ENCODE measurements at places on chromosomes 6 and 20. TPM values are rescaled to one million over a fixed set of nuclear protein-coding genes. Genes with fewer than 3 reads are reported as not detected.

The RAET1G gene
- 1.4 TPM for total RNA-seq

The PRL gene
- total RNA-seq: not detected

The GJA1 gene
- total RNA-seq: 50.7 TPM

The ADGRF1 gene
- not detected for total RNA-seq

The TRIM15 gene
- total RNA-seq: not detected

GRCh38 chr6:167689751-167690150 lies 137.0 kb upstream of the AFDN start:
- no peaks in the 10 kb centered on the region for H3K36me3 ChIP-seq
- DNase-seq: no peak
- no peak overlapping the region for H3K27ac ChIP-seq
- H3K4me3 ChIP-seq: no peak overlapping the region
- no peaks in the 10 kb centered on the region for H3K4me1 ChIP-seq

- DNase-seq: no peak
- H3K4me1 ChIP-seq: no peaks in the 10 kb centered on the region
- no peaks in the 10 kb centered on the region for H3K36me3 ChIP-seq
- no peaks in the 10 kb centered on the region for H3K27me3 ChIP-seq
- peak overlapping the region; percentile 22 for H3K27ac ChIP-seq
Measured at GRCh38 chr6:140319209-140319608, 944.8 kb upstream of the CITED2 start.

DNA sequence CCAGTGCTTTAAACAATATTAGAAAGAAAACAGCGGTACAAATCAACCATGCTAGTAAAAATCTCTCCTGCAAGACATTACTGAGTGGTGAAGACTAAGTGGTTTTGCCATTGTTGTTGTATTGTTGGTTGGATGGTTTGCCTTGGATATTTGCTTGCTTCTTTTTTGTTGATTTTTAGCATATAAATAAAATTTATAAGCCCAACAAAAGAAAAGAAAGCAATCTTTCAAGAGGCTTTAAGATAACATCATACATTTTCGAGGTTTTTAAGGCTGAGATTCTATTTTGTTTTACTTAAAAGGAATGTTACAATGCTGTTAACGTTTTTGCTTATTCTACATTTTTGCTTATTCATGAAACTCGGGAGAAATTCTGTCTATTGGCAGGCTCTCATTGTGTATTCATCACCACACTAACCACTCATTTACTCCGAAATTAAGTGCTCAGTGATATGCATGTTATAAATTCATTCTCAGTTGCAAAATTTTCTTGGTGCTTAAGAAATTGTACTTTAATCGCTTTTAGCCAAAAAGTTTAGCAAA lies 139.1 kb downstream of the LAMA2 start:
- no peak overlapping the region for H3K27ac ChIP-seq
- no peaks in the 10 kb centered on the region for H3K36me3 ChIP-seq
- H3K27me3 ChIP-seq: no peaks in the 10 kb centered on the region
- no peaks in the 10 kb centered on the region for H3K4me1 ChIP-seq
- no peak overlapping the region for H3K4me3 ChIP-seq

All from uterus (tissue), 4 donors.